CD4-positive, alpha-beta T cell treated with Interleukin-21 for 1 hour (primary cell): ENCODE measurements at places on chromosomes 13 and 19.

GRCh38 chr13:98239162-98240076 is 62.4 kb upstream of the RNF113B start:
- no peak for DNase-seq

DNA sequence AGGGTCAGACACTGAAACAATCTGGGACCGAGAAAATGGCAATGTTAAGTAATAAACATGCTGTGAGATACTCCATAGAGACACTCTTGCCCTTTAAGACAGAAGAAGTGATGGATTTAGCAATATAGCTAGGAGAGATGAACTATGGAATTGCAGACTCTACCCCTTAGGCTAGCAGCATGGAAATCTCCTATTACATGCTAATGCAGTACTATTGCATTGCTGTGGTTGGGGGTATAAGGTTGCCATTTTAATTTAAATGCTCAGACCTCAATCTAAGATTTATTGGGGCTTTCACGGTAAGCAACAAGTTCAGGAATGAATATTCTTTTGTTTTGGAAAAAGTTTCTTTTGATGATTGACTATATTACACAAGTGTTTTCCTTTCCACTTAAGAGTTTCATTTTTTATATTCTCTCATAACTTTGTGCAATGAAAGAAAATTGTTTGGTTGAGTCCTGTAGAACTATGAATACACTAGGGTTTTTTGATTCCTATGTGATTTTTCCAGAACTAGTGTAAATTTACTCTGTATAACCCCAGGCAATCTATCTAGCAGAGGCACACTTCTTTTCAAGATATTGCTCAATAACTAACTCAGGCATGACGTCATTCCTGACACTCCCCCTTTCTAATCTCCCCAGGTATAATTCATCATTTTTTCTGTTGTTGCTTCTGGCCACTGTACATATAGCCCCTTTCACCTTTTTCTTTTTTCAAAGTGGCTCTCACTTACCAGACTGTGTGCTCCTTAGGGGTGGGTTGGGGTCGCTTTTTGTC is 394.7 kb upstream of the KLF12 start:
- DNase-seq, result no peak

DNA sequence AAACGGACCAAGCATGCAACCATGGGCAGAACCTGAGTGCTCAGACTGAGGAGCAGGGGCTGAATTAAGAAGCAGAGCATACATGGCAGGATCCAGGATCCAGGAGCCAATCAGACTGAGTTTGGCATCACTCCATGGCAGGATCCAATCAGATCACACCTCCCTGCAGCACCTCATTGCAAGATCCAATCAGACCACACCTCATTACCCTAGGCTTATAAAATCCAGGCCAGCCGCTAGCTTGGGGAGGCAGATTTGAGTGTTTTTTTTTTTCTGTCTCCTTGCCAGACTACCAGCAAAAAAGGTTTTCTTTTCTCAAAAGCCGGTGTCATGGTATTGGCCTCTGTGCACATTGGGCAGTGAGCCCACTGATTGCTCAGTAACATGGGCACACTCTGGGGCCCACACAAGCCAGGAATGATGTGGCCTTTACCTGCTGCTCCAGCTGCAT is 127.9 kb upstream of the GJB6 start:
- no peak for DNase-seq

GRCh38 chr19:34359140-34359953 is 5.6 kb upstream of the GPI start:
- peak; percentile 97 for DNase-seq
